ENCODE measurements at places on chromosomes 16 and 17. TPM values are rescaled to one million over a fixed set of nuclear protein-coding genes. Genes with fewer than 3 reads are reported as not detected.

ABCA8 gene
- total RNA-seq, result not detected

TBC1D3H gene
- total RNA-seq, result not detected

SLC13A2 gene
- not detected for total RNA-seq

FMNL1 gene
- total RNA-seq, result 387 TPM

TEX19 gene
- total RNA-seq, result not detected

OR1G1 gene
- not detected for total RNA-seq

GLIS2 gene
- total RNA-seq, result not detected

KCTD11 gene
- 1.6 TPM for total RNA-seq

WNT3 gene
- not detected for total RNA-seq

DPEP3 gene
- total RNA-seq, result 0.63 TPM

MTHFSD gene
- total RNA-seq, result 7.9 TPM

ARL5C gene
- total RNA-seq, result not detected

PIK3R6 gene
- 0.60 TPM for total RNA-seq

RND2 gene
- 0.28 TPM for total RNA-seq

MFAP4 gene
- total RNA-seq, result not detected

YBX2 gene
- total RNA-seq, result not detected

UNC45B gene
- 0.20 TPM for total RNA-seq

CORO6 gene
- total RNA-seq, result 2.8 TPM

WFDC1 gene
- not detected for total RNA-seq

KRT25 gene
- total RNA-seq, result not detected

HBQ1 gene
- total RNA-seq, result not detected

RNF112 gene
- total RNA-seq, result 1.4 TPM

OR1F1 gene
- total RNA-seq, result not detected

DNAI2 gene
- 0.66 TPM for total RNA-seq

TMIGD1 gene
- total RNA-seq, result not detected

ASGR1 gene
- total RNA-seq, result 0.64 TPM

CD300H gene
- total RNA-seq, result not detected

CES5A gene
- total RNA-seq, result not detected

GLTPD2 gene
- total RNA-seq, result not detected

CCL7 gene
- not detected for total RNA-seq

RBFOX1 gene
- total RNA-seq, result not detected

MT4 gene
- not detected for total RNA-seq

CEP295NL gene
- 2.7 TPM for total RNA-seq

CETP gene
- total RNA-seq, result not detected

NTN1 gene
- total RNA-seq, result 0.14 TPM

TNS4 gene
- 3.0 TPM for total RNA-seq

PAGR1 gene
- total RNA-seq, result 20.3 TPM

NDRG4 gene
- total RNA-seq, result 2.8 TPM

IL17C gene
- total RNA-seq, result not detected

CTF1 gene
- total RNA-seq, result not detected

LDAF1 gene
- 11.2 TPM for total RNA-seq
